Aorta (tissue), 5 donors: ENCODE measurements at places on chromosomes 2 and 18. TPM values are rescaled to one million over a fixed set of nuclear protein-coding genes. Genes with fewer than 3 reads are reported as not detected.

Gene PMAIP1
- total RNA-seq, result 1.3 TPM

Gene HOXD11
- not detected for total RNA-seq

Gene CAPN14
- 0.29 TPM for total RNA-seq

Gene OSBPL6
- total RNA-seq, result 2.1 TPM

Gene FSHR
- not detected for total RNA-seq

Gene CDH19
- 9.6 TPM for total RNA-seq

Gene EPHA4
- 19.9 TPM for total RNA-seq

DNA sequence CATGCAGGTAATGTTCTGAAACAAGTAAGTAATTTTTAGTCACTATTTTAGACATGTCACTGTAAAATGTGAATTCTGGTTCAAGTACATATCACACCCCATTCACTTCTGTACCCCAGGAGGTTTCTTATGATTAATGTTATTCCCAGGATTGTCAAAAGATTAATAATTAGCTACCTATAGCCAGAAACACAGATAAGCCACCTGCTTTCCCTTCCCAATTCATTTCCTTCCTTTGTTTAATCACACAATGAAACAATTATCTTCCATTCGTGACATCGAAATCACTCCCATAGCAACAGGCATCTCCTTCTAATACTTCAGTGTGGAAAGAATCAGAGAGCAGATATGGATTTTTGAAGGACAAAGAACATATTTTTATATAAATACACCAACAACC is 1650.3 kb upstream of the CELF4 start:
- DNase-seq, result no peak

GRCh38 chr2:38712413-38712812 is 38.7 kb downstream of the SRSF7 start:
- DNase-seq, result no peak

DNA sequence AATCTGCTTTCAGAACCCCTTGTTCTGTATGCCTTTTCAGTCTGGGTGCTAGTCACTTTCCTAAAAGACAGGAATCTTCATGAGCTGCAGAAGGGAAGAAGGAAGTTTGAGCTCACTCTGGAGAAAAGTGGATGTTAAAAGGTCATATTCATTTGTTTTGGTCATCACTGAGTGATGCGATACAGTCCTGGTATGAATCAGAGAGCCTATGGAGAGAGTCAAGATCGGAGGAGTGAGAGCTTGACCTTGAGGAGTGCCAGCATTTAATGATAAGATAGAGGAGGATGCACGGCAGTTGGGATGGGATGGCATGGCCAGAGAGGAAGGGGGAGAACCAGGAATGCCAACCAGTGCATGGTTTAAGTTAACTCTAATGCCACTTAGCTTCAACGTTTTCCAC is 19.6 kb downstream of the USP39 start:
- DNase-seq, result no peak

- peak; percentile 77 for DNase-seq
Observed at GRCh38 chr2:60735496-60736250, 20.4 kb upstream of the PAPOLG start.

- no peak for DNase-seq
Observed at GRCh38 chr2:33304032-33304864, 172.2 kb upstream of the RASGRP3 start.

- no peak for DNase-seq
Observed at GRCh38 chr2:226618544-226618874, 181.1 kb downstream of the IRS1 start.

- DNase-seq, result no peak
Observed at GRCh38 chr18:41548521-41549260, 406.3 kb upstream of the PIK3C3 start.

DNA sequence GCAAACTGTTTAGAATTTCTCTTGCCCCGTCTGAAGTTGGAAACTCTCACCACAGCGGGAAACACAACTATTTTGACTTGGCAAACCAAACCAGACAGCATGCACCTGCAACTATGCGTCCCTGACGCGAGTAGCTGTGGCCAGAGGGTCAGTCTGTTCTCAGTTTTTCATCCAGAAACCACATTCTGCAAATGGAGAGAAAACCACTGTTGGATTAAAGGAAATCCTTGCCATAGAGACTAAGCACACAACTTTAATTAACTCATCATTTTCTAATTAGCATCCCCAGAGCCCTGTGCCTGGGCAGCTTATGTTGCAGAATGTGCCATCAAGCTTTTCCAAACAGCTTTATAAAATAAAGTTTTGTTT is 415.7 kb upstream of the TCF4 start:
- no peak for DNase-seq

GRCh38 chr18:9856092-9856491 is 29.7 kb upstream of the TXNDC2 start:
- DNase-seq, result no peak

GRCh38 chr2:177665948-177666347 is 273.4 kb downstream of the AGPS start:
- no peak for DNase-seq
